ENCODE measurements at places on chromosomes 12 and 14.
A peak's percentile ranks its signal among the peaks of the same experiment; 100 is the strongest.

DNA sequence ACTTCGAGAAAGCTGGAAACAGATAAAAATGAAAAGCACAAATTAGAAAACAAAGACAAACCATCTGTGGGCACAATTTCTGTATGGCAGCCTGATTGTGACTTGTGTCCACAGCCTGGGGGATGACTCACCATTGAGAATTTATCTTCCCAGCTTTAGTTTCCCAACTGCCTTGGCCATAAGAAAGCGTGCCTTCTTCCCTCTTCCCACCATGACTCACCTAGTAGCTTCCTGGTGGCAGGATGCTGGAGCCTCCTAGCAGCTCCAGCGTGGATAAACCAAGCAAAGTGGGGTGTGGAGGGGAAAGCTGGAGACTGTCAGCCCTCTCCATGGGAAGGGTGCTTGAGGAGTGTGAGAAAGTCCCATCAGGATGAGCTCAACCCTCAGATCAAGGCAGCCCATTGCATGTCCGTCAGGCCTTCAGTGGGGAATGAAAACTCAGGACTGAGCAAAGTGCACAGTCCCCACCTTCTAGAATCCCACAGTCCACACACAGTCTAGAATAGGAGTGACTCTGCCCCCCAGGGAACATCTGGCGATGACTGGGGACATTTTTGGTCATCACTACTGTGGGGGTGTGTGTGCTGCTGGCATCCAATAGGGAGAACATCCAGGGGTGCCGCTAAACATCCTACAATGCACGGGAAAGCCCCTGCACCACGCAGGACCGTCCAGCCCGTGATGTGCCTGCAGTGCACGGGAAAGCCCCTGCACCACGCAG, 22.4 kb upstream of the SERPINA6 start:
- DNase-seq = no peak

DNA sequence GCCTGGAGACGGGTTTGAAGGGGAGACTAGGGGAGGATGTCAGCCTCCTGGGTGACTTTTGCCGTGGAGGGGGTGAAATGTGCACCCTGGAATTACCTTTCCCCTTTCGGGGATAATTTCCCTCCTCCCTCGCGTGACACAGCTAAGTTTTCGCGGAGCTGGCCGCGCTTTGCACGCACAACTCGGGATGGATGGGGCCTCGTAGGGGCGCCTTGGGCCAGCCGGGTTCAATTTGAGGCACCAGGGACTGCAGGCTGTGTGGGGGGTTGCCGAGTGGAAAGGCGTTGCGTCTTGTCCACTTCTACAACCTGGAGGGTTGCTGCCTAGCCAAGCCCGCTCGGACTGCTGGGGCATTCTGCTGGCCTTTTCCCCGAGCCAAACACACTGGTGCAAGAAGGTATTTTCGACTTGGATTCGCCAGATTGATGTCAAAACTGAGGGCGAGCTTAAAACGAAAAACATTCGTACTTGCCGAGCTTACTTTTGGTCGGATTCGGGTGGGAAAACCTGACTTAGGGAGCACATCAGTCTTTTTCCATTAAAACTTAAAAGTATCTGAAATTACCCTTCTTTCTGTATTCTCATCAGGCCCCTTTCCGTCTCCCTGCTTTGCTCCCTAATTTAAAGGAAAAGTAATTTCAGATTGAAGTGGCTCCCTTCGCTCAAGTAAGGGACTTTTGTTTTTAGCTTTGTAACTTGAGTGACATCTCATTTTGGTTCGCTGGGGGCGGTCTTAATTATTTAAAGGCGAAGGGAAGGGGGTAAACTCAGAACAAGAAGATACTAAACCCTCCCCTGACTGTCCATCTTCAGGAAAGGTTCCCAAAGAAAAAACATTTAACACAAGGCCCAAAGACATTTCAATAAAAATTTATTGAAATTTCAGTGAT, 14.3 kb downstream of the TBX3 start:
- no peak for DNase-seq

GRCh38 chr12:95790917-95791849, 619 bp upstream of the NTN4 start:
- no peak for DNase-seq

GRCh38 chr12:130859161-130859560, 12.7 kb upstream of the RAN start:
- DNase-seq = no peak

- peak; percentile 28 for DNase-seq
These were observed 236.0 kb downstream of the BCL11B start for GRCh38 chr14:99035712-99036610.

All from hippocampal formation (tissue), 2 donors.